M059J (cell line): ENCODE measurements at places on chromosomes 1 and 21.

DNA sequence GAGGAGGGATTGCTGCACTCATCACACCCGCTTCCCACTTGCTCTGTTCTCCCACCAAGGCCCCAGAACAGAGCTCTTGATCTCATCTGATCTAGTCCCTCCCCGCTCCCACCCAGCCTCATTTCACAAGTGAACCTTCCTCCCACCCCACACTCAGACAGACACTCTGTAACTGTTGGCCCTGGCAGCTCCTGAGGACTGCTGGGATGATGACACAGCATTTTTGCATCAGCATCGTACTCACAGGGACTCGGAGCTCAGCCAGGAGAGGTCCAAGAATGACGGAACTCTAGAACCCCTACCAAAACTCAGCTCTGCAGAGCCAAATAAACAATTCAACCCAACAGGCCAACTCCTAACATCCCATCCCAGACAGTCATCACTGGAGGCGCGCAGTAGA, 11.2 kb upstream of the ZNF124 start:
- DNase-seq: no peak

DNA sequence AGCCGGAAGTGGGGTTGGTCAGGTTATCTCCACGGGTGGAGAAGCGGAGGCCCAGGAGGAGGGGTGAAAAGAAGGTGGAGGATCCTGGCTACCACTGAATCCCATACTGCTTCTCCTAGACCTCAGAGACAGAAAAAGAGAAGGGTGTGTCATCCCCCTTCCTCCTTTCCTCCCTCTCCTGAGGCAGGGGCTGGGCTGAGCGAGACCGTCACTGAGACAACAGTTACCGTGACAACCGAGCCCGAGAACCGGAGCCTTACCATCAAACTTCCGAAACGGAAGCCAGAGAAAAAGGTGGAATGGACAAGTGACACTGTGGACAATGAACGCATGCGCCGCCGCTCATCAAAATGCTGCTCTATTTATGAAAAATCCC, 42.1 kb upstream of the NBPF3 start:
- DNase-seq: peak; percentile 37

DNA sequence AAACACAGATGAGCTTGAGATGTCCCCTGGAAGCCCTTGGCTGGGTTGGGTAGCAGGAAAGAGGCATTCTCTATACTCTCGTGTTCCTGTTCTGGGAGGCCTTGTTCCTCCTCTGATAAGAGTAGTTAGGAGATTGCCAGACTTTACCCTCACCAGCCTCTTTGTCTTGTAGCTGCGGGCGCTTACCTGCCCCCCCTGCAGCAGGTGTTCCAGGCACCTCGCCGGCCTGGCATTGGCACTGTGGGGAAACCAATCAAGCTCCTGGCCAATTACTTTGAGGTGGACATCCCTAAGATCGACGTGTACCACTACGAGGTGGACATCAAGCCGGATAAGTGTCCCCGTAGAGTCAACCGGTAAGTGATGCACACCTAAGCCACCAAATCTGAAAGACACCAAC, 5.2 kb downstream of the AGO1 start:
- DNase-seq: no peak

- peak; percentile 85 for DNase-seq
These were observed 64.9 kb downstream of the RGS13 start for GRCh38 chr1:192700834-192701271.

- DNase-seq: no peak
These were observed 41.0 kb upstream of the SCAF4 start for GRCh38 chr21:31772674-31773555.

DNA sequence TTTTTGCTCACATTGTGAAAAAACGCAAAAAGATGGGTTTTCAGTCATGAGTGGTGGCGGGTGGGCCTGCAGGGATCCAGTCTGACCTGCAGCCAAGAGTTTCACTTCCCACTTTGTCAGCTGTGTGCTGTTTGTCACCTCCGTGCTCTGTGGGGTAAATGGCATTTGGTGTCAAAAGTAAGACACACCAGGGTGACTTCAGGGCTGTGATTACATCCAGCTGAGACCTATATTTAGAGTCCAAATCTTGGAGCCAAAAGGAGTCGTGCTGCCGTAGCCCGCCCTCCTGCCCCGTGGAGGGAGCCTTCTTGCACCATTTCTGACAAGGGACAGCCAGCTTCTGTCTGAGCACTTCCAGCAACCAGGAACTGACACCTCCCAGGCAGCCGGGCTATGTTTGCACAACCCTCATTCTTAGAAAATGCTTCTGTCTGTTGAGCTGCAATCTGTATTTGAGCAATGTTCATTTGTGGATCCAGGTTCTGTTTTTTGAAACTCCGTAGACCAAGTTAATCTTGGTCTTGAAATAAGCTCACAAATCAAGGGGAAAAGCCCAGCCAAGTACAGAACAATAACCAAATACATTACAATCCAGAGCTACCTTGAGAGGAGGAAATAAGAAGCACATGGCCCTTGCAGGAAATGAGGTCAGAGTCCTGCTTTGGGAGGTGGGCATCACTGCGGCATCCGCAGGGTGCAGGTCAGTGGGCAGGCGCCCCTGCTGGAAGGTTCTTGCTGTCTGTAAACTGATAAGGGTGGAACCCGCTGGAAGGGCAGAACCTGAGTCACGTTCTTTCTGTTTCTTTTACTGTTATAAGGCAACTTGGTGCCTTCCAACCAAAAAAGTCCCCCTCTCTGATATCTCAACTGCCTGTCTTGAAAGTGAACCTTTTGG, 14.4 kb downstream of the ABCG1 start:
- peak; percentile 10 for DNase-seq

- DNase-seq: no peak
These were observed 7.4 kb downstream of the STX6 start for GRCh38 chr1:181015251-181015615.

- DNase-seq: peak; percentile 28
These were observed 14.3 kb upstream of the GPR52 start for GRCh38 chr1:174433451-174433850.

- DNase-seq: no peak
These were observed 10.5 kb upstream of the KDF1 start for GRCh38 chr1:26970810-26971209.

DNA sequence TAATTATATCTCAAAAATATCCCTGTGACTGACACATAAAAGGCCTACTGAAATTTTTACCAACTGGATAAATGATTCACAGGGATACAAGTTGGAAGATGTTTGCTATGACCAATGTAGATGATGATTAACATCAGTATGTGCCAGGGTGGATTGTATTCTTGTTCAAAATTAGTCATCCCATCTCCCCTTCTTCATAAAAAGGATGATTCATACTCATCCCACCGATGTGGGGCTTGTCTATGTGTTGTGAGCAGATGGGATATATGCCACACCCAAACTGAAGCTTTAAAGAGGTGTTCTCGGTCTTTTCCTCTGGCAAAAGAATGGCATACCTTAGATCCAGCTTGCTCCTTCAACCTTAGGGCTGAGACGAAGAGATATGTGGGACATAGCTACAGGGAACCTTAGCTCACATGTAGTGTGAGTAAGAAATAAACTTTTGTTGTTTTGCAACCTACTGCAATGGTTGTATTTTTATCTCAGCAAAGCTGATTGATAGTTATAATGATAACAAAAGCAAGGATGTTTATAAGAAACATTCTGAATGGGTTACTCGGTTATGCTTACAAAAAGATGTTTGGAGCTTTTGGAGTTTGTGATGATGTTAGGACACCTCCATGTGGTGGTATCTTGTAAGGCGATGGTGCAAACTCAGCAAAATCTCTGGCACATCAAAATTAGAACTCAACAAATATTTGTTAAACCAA, 29.4 kb downstream of the SPATA17 start:
- peak; percentile 84 for DNase-seq

- DNase-seq: no peak
These were observed 24.8 kb downstream of the SLC2A1 start for GRCh38 chr1:42933610-42934491.

- peak; percentile 61 for DNase-seq
These were observed 31.2 kb upstream of the IFNAR2 start for GRCh38 chr21:33198346-33199099.

DNA sequence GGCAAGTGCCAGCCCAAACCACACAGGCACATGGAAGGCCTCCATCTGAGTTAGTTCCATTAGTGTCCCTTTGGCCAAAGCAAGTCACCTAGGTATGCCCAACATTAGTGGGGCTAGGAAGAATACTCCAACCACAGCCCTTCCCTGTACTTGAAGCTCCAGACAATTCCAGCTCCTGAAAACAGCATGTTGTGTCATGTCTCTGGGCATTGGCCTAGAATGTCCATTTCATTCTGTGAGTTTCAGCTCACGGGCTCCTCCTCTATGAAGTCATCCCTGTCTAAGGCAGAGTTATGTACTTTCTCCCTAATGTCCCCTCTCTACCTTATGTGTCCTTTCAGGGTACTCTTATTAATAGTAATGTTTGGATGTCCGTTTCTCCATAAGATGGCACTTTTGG, 96.5 kb upstream of the SPATA6 start:
- DNase-seq: no peak

- DNase-seq: no peak
These were observed 5.5 kb upstream of the SYNJ1 start for GRCh38 chr21:32733356-32733755.

DNA sequence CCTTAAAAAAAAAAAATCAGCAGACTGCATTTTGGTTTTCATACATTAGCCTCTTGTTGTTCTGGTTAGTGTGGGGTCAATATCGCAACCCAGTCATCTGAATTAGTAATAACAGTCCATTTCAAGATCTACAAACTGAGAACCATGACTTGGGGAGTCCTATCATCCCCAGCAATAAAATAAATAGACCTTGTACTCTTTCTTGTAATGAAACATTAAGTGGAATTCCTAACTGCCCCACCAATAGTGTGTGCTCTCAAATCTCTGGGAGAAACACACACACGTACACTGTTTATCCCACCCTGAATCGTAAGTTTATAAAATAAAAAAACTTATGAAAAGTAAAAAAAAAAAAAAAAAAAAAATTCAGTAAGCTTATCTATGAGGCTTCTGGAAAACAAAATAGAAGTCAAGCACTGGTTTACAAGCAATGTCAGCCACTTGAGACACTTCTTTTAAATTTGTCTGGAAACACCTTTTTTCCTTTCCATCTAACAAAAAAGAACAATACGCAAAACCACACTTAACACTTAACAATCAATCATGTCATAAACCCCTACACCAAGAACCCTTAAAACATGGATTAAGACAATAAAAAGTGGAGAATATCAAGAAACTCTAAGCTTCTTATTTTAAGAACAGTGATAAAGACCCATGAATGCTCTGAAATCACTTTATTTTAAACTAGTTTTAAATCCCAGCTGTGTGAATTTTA, 53.1 kb downstream of the PUM1 start:
- no peak for DNase-seq

- no peak for DNase-seq
These were observed 200.5 kb upstream of the NEGR1 start for GRCh38 chr1:72482736-72483413.

DNA sequence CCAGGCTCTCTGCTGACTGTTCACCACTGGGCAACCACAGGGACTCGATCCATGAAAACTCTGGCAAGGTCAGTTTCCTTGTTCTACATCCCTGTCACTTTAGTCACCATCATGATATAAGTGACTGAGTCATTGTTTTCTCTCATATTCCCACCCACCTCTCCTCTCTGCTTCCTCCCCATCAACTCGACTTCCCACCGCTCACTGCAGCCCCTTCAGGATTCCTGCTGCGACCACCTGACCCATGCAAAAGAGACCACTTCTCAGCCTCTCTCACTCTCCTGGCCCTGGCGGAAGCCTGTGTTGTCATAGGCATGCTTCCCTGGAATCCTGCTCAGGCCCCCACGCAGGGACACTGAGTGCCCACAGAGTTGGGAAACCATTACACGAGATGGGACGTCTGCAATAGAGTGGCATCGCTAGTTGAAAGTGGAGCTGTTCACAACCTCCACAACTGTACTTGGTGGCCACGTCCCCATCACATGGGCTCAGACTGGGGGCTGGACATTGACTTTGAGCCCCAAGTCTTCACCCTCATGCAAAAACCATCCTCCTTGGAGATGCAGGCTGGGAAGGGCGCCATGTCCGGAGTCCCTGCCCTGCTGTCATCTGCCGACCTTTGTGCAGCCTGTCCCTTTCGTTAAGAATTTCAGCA, 1.8 kb upstream of the TFF2 start:
- DNase-seq: peak; percentile 47

DNA sequence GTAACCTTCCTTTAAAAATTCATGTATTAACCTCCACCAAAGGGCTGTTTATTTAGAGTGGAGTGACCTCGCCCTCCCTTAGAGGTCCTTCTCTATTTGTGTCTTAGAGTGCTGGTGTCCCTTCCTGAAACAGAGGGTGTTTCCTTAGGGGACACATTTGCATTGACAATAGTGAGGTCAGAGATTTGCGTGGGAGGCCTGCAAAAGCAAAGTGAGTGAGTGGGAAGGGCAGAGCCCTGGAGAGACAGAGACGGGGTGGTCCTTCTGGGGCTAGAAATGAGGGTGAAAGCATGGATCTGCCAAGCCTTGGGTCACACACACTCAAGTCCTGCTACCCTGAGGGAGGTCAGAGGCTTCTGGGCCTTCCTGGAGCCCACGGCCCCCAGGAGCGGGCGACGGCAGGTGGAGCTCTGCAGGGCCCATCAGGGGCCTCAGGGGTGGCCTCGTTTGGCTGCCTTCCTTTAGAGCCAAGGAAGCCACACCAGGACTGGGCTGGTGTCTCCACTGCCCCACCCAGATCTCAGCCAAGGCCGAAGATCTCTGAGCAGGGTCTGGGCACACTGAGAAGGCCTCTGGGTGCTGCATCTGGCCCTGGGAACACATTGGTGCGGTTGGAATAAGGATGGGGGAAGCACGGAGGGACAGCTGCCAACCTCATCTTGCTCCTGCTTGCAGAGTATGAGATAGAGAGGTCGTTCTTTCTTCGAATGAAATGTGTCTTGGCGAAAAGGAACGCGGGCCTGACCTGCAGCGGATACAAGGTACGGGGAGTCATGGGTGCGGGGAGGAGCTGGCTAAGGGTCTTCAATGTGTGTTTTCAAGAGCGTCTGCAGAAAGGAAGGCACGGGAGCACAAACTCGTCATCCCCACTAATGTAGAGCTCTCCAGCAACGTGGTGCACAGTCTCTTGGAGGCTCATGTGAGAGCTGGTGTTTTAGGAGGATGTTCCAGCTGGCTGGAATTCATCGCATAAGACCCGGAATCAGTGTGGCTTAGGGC, 23.8 kb downstream of the SIM2 start:
- no peak for DNase-seq

DNA sequence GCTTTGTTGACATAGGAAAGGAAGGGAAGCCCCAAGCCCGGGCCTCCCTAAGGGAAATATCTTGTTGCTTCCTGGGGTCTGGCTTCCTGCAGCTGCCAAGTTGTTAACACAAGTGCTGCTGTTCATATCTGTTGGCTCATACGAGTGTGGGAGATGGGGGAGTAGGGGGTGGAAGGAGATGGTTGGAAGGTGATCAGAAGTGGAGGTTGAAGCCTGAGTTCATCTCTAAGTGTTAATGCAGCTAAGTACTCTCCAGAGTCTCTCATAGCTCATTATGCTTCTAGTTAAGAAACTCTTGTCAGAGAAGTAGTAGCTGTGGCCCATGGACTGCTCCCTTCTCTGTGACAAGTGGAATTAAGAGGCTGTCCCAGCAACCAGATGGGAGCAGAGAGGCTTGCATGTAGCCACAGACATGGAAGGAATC, 319.2 kb upstream of the SPAG17 start:
- no peak for DNase-seq

GRCh38 chr21:32382108-32382644, 10.6 kb downstream of the URB1 start:
- peak; percentile 96 for DNase-seq

GRCh38 chr1:12480748-12481362, 137.2 kb downstream of the DHRS3 start:
- peak; percentile 98 for DNase-seq
